ENCODE measurements at places on chromosomes 4 and X.

GRCh38 chrX:103480526-103480925, 38.8 kb downstream of the RAB40A start:
- DNase-seq = no peak

- DNase-seq = no peak
These were observed 19.5 kb downstream of the KIAA0232 start for GRCh38 chr4:6802025-6802424.

DNA sequence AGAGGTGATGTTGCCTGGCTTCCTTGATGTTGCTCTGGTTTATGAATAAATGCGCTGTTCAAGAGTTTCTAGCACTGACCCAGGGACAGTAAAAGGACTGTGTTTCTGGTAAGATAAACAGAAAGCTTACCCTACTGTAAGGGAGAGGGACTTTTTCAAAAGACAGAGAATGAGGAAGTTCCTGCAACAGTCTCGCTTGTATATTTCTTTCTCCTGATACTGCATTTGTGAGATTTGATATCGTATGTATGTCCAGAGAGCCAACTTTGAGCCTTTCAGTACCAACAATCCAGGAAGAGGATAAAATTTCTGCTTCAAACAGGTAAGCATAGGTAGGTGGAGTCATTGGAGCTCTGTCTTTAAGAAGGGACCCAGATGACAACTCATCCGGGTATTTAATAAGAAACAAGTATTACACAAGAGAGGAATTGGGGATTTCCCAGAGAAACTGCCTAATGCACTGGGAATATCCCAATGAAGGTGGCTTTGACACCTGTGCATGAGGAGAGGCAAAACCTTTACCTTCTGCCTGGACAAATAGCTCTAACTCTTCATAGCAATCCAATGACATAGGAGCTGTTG, 773 bp downstream of the DAPP1 start:
- DNase-seq = no peak

DNA sequence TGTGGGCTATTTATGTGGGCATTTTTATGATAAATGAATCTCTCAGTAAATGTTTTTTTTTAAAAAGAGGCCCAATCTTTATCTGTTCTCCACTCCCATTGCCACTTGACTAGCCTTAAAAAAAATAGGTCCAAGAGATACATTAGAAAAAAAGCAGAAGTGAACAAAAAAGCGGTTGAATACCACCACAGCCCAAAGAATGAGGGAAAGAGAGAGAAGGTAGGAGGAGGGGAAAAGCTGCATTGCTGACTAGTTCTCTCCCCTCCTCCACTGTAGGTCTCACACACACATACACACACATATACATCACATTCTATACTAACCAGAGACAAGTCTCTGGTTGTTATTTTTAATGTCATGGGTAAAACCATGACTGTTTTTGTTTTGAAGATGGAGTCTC, 95.8 kb upstream of the IL13RA1 start:
- DNase-seq = no peak

GRCh38 chrX:147626605-147627004, 285.1 kb upstream of the FMR1 start:
- DNase-seq = no peak

DNA sequence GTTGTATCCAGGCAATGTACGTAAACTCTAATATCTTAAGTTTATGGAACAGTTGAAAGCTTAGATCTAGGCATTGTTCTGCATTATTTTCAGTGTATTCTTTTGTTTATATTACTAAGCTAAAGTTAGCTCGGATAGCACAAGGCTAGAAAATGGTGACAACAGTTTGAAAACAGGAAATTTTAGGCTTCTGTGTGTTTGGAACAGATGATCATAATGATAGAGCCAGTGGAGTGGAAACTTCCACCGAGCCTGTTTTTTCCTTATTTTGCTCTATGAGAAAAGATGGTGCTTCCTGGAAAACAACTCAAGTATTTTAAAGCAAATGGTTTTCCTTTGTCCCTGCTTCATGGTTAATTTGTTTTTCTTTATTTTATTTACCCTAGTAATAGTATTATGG, 70.8 kb downstream of the GAB1 start:
- DNase-seq = no peak

GRCh38 chrX:69951753-69952152, 98.0 kb downstream of the AWAT2 start:
- no peak for DNase-seq

DNA sequence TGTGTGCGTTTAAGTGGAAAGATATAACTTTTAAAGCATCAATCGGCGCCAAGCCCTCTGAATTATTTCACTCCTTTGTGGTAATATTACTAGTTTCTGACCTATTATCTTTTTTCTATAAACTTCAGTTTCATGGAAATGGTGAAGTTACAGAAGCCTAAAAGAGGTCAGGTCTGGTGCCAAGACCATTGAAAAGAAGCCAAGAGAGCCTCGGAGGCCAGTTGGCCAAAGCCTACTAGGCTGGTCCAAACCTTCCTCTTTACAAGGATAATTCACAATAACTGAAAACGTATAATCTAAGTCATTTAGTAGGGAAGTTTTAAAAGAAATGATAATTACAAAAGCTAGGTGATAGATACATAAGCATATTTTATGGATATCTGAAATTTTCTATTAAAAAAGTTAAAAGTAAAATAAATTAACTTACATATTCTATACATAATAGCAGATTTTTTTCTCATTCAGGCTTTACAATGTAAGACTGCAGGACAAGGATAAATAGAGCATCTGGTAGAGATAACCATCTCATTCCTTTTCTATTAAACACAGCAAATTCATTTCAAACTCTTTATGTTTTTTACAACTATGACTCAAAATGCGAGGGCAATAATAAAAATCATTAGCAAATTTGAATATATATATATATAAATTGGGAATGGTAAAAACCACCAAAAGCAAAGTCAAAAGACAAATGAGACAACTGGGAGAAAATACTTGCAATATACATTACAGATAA, 49.2 kb downstream of the WDFY3 start:
- no peak for DNase-seq

DNA sequence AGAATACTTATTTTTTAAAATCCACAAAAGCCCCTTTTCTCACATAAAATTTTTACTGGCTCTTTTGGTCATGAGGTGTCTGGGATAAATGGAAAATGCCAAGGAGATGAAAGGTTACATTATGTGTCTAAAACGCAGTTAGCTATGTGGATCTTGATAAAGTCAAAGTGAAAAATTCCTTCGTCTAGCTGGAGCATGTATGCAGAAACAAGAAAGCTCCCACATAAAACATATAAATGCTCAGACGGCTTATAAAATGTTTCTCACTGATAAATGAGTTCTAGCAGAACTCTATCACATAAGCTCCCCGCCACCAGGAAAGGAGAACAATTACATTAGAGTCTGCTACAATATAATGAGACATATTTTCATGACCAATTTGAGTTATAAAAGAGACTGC, 83.8 kb downstream of the TBC1D9 start:
- no peak for DNase-seq

DNA sequence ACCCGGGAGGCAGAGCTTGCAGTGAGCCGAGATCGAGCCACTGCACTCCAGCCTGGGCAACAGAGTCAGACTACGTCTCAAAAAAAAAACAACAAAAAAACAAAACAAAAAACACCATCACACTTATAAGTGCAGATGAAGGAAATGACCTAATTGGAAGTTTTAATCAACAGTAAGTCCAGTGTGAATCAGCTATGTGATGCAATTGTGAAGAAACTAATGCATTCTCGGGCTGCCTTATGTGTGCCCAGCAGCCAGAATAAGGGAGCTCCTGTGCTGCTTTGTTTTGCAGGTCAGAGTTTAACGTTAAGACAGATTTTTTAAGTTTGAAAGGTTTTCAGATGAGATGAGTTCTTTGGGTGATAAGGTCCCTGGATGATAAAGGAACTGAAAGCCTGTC, 10.8 kb downstream of the DAPP1 start:
- DNase-seq = no peak

DNA sequence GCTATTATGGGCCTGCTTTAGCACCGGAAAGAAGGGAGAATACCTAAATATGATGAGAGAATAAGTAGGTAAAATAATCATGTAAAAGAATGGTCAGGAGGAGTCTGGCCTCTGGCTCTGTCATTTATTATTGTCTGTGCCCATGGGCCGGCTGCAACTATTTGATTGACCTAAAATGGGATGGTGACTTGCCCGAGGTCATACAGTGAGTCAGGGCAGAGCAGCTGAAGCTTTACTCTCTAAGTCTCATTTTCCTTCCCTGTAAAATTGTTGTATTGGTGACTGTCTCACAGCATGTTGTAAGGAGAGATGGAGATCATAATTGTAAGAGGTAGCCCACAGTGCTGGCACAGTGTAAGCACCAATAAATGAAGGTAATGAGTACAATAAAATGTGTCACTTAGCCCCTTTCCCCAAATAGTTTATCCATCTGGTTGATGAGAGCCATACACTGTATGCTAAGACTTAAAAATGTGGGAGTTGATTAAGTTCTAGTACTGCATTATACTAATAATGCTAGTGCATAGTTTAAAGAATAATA, 39.6 kb downstream of the RUFY3 start:
- DNase-seq = no peak

DNA sequence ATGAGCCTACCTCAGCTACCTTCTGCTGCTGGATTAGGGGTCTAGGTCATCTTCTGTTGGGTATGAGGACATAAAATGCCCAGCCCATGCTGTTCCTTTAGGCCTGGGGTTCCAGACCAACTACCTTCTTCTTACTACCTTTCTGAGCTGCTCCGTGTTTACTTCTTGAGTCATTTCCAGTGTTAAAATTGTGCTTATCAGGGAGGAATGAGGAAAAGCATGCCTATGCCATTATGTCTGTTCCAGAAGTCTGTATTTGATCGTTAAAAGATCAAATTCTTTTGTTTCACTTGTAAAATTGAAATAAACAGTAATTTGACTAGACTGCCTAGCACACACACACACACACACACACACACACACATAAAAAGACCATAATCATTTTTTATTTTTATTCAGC, 1912.7 kb upstream of the TENM3 start:
- DNase-seq = no peak

- DNase-seq = no peak
These were observed 3.4 kb upstream of the INTU start for GRCh38 chr4:127629371-127629770.

DNA sequence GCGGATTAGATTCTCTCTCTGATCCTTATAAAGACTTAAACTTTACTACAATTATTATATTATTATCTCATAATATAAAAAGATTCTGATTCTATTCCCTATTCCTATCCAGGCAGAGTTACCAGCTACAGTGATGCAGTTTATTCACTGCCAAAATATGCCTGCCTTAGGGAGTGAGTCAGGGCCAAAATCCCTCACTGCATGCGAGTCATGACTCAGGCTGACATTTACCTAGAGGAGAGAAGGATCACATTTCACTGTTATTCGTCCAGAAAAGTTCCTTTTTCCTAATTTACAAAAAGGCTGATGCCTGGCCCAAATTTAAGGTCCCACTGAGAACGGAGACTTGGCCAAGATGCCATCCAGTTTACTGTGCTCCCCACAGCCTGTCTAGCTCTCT, 168.5 kb upstream of the LDB2 start:
- no peak for DNase-seq

- DNase-seq = no peak
These were observed at the start of gene AADAT for GRCh38 chr4:170089668-170090351. AADAT (minus strand) TSS chr4:170089956; CDS start chr4:170089690, 266 bp downstream.

- no peak for DNase-seq
These were observed 57.6 kb upstream of the PPP2R3B start for GRCh38 chrX:444305-444704.

DNA sequence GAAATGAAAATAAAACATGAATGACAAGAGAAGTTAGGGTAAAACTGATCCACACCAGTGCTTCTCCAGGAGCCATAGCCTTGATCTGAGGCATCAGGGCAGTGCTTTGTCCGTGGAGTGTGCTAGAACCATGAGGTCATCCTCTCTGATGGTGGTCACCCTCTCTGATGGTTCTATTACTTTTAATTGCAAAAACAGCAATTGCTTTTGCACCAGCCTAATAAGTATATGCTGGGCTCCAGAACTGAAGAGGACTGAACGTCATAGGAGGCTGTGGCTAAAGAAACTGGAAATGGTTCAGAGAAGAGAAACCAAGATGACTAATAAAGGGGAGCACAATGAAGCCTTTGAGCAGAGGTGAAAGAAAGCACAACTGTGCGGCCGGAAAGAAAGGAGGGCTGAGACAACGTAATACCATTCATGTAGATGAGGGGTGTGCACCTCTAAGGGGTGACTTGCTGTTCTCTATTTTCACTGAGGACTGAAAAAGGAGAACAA, 17.0 kb upstream of the TMEM154 start:
- peak; percentile 30 for DNase-seq

- DNase-seq = no peak
These were observed 8.9 kb upstream of the DCK start for GRCh38 chr4:70984589-70984988.

- no peak for DNase-seq
These were observed 148.1 kb upstream of the FAM9B start for GRCh38 chrX:9182041-9182440.

GRCh38 chrX:125137521-125137920, 182.2 kb upstream of the TEX13C start:
- DNase-seq = no peak

DNA sequence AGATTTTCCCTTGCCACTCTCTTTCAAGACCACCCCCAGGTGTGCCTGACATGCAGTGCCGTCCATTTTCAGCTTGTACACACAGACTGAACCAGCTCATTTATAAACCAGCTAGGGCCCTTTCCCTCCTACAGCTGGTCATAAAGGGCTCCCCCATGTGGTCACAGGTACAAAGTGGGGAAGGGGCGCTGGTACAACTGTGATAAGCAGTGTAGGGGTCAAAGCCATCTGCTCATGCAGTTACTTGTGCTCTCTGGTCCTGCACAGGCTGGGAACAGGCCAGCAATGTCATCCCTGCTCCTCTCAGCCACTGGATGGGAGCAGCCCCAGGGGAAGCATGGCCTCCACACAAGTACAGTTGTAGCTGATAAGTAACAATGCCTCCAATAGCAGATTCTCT, 20.6 kb downstream of the GABRQ start:
- DNase-seq = no peak

- peak; percentile 11 for DNase-seq
These were observed 302.9 kb upstream of the GATB start for GRCh38 chr4:152063621-152064240.

- no peak for DNase-seq
These were observed 175.7 kb upstream of the FMR1 start for GRCh38 chrX:147736045-147736444.

DNA sequence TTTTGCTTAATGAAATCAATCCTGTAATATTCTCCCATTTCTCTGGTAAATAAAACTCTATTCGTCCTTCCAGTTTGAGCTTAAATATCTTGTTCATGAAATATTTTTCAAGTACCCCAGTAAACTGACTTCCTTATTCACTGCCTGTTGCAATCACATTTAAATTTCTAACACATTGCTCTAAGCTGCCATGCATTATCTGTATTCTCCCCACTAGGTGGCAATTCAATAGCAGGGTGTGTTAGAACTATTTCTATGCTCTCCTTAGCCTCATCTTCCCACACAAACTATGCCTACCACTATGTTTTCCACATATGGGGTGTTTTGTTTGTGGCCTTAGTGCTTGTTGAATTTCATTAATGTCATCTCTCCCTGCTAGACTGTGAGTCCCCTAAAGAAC, 377.1 kb upstream of the HS3ST1 start:
- DNase-seq = no peak

GRCh38 chr4:158395889-158396288, 125.8 kb upstream of the RXFP1 start:
- DNase-seq = no peak
